ENCODE measurements at places on chromosomes 12 and 14. TPM values are rescaled to one million over a fixed set of nuclear protein-coding genes. Genes with fewer than 3 reads are reported as not detected.

Gene ITPR2
- polyA plus RNA-seq: 9.9 TPM

Gene ARL1
- polyA plus RNA-seq: 33.5 TPM

Gene TTC6
- polyA plus RNA-seq: not detected

Gene DEPDC4
- polyA plus RNA-seq: 0.31 TPM

Gene GPR132
- 8.8 TPM for polyA plus RNA-seq

Gene RNASE1
- not detected for polyA plus RNA-seq

Gene BBS10
- polyA plus RNA-seq: 1.0 TPM

Gene RIC8B
- 5.2 TPM for polyA plus RNA-seq

Measured in CD4-positive, CD25-positive, alpha-beta regulatory T cell (primary cell).